ENCODE measurements at places on chromosomes 2 and 18.

DNA sequence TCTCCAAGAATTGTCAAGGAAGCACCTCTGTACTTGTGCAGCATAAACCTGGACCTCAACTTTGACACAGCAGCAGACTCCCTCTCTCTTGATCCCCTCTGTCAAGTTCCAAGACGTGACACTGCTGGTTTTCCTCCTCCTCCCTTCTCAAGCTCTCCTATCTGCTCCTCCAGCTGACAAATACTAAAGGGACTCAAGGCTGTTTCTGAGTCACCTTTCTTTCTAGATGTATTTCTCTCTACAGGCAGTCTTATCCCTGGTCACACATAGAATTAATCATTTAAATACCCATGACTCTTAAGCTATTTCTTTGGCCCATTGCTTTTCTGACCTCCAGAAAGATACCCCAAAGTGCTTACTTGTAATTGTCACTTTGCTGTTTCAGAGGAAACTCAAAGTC, 53.5 kb downstream of the SEPTIN10 start:
- no peak for DNase-seq

- no peak for DNase-seq
Measured at GRCh38 chr2:59741840-59742239, 811.6 kb downstream of the BCL11A start.

GRCh38 chr2:233410196-233410760, 56.0 kb downstream of the DGKD start:
- no peak for DNase-seq

DNA sequence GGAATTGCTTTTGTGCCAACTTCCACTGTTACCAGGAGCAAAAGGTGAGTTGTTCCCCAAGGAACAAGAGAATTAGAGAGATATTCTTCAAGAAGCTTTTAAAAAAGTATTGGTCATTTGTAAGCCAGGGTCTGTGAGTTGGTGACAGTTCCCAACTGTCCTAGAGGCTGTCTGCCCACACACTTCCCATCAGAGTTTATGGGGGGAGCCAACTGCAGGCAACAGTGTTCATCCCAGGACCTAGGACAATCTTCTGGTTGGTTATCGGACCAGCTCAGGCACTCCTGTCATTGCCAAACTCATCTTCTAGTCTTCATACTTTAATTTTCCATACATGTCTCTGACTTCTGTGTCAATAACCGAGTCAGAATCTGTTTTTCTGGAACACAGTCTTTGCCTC, 47.5 kb upstream of the SLC8A1 start:
- no peak for DNase-seq

DNA sequence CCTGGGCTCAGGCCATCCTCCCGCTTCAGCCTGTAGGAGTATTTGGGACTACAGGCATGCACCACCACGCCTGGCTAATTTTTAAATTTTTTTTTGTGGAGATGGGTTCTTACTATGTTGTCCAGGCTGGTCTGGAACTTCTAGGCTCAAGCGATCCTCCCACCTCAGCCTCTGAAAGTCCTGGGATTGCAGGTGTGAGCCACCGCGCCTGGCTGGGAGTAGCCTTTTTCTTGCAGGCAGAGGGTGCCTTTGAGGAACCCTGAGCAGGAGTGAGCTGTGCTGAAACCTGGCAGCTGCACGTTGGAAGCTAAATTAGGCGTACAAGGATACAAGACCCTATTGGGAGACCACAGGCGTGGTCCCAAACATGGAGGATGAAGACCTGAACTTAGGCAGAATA, 8.0 kb downstream of the CTDSP1 start:
- DNase-seq: no peak

- DNase-seq: no peak
Measured at GRCh38 chr2:230762317-230762896, 49.8 kb downstream of the CAB39 start.

DNA sequence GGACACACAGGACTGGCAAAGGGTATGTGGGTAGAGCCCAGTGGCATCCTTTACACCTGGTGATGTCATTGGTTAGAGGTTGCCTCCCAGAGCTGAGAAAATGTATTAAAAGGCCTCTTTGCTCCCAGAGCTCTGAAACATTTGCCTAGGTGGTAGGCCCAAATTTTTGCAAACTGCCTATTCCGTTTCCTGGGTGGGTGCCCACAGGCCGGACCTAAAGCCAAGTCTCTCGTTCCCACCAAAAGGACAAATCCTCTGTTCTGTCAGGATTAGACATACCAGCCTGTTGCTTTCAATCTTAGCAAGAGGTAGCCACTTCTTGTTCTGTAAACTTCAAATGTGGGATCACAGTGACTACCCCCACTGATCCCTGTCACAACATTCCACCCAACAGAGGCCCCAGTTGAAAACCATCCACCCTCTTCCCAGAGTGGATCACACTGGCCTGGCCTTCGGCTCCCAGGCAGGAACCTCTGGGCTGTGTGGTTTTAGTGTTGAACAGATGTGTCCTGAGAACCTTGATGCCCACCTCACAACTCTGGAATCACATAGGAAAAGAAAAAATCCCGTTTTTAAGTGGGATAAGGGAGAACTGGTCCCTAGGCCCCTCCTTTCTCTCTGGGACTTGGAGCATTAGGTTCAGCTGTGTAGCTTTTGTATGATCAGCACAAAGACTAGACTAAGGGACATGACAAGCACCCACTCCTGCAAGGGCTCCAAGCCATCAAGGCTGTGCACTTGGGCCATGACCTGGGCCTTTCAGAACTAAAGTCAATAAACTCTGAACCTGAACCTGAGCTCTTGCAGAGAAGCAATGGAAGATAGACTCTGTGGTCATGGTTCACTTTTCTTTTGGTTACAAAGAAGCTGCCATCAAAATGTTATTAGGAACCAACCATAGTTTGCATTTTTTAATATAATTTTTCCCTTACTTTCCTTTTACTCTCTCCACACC, 211.3 kb downstream of the CYP26B1 start:
- no peak for DNase-seq
